ENCODE measurements at places on chromosomes 2 and 18.

- DNase-seq: no peak
Observed at GRCh38 chr2:61816480-61817355, 37.1 kb downstream of the FAM161A start.

- DNase-seq: no peak
Observed at GRCh38 chr2:169693360-169693759, 845 bp downstream of the CFAP210 start.

- no peak for DNase-seq
Observed at GRCh38 chr18:24840640-24841039, 380.2 kb downstream of the HRH4 start.

- no peak for DNase-seq
Observed at GRCh38 chr18:76977108-76977621, 154.8 kb downstream of the ZNF236 start.

GRCh38 chr18:5841518-5841917 lies 53.8 kb downstream of the TMEM200C start:
- no peak for DNase-seq

- no peak for DNase-seq
Observed at GRCh38 chr2:214591366-214591765, 180.5 kb downstream of the VWC2L start.

GRCh38 chr2:29196792-29197788 lies 81.9 kb downstream of the CLIP4 start:
- DNase-seq: no peak

- DNase-seq: no peak
Observed at GRCh38 chr2:113791697-113792590, 35.5 kb upstream of the SLC35F5 start.

GRCh38 chr18:36301884-36302283 lies 4.4 kb downstream of the FHOD3 start:
- DNase-seq: no peak

DNA sequence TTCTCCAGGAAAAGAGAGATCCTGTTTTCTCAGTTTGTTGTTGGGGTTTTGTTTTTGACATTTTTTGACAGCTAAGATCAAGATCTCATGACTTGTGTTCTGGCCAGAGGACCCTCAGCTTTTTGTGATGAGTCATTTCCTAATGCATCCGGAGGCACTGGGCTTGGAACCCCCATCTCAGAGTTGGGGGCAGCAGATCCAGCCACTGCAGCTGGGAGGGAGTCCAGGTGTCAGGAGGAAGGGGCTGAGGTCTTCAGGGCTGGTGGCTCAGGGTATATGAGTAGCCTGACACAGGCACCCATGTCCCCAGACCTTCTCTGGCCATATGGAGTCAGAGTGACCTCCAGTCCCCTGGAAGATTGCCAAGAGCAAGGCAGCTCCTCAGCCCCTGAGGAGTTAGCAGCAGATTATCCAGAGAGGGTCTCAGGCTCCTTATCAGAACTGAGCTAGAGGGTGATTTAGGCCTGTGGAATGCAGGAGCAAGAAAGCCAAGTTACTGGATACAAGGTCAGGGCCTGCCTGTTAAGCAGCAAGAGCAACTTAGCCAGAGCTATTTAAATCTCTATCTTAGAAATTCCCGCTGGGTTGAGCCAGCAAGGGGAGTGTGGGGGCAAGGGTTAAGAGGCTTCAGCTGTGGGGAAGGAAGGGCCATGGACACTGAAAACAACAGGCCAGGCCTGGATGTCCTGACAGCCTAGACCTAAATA lies 62.4 kb downstream of the TANC1 start:
- no peak for DNase-seq

- DNase-seq: no peak
Observed at GRCh38 chr18:10169064-10169562, 255.3 kb downstream of the VAPA start.

GRCh38 chr18:41731884-41732283 lies 223.2 kb upstream of the PIK3C3 start:
- DNase-seq: no peak

- peak; percentile 32 for DNase-seq
Observed at GRCh38 chr2:20181761-20182160, 43.2 kb downstream of the SDC1 start.

DNA sequence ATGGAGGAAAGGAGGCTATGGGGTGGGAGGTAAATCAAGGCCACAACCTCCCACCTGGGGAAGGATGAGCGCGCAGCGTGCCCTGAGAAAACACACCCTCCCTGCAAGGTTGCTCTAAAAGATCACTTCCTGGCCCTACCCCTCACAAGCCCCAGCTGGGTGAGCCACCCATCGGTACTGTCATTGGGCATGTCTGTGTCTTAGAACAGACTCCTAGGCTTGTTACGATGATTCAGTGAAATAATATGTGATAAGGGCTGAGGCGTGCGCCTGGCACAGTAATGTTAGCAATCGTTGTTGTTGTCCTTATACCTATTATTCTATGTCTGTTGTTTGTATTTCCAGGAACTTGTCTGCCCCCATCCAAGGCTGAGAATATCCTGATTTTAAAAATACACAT lies 175.1 kb downstream of the ZFP36L2 start:
- DNase-seq: peak; percentile 65

- no peak for DNase-seq
Observed at GRCh38 chr2:168246072-168246482, 1.3 kb downstream of the STK39 start.

GRCh38 chr2:235493775-235494715 lies at the start of gene AGAP1:
Gene AGAP1, plus strand, starts transcription at chr2:235494043.
- DNase-seq: peak; percentile 93

- DNase-seq: no peak
Observed at GRCh38 chr2:230711224-230711623, 1.4 kb upstream of the CAB39 start.

DNA sequence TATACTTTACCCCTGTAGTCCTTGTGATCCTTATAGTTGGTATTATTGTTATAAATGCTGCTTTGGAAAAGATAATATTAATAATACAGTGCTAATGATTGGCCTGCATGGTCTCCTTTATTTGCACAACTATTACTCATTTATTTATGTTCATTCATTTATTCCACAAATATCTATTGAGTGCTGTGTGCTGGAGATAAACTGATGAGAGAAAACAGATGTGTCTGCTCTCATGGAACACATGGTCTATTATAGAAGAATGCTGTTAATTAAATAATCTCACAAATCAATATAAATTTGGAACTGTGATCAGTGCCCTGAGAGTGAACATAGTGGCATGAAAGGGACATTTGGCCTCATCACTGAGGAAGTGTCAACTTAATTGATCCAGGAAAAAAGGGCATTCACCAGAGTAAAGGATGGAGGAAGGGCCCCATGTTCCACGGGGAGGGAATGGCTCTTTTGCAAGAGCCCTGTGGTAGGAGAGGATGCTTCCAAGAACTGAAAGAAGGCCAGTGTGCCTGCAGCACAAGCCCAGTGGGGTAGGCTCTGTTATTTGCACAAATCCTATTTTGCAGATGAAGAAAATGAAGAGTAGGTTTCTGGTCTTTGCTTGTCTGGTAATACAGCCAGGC lies 91.5 kb upstream of the STK39 start:
- DNase-seq: no peak

DNA sequence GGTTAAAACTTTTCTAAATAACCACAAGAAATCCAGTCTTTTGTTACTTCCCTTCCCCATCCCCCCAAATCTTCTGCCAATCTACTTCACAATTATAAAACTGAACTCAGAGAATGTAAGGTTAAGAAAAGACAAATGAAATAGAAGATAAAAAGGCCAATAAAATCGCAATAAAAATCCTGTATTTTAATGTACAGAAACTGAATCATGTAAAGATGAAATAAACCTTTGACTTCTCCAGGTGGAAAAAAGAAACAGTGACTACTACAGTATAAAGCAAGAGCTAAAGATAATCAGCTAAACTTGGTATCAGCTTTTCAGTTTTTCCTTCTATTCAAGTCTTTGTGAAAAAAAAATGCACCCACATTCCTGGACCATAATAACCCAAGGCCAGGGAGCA lies 1.7 kb downstream of the SYT4 start:
- DNase-seq: no peak

DNA sequence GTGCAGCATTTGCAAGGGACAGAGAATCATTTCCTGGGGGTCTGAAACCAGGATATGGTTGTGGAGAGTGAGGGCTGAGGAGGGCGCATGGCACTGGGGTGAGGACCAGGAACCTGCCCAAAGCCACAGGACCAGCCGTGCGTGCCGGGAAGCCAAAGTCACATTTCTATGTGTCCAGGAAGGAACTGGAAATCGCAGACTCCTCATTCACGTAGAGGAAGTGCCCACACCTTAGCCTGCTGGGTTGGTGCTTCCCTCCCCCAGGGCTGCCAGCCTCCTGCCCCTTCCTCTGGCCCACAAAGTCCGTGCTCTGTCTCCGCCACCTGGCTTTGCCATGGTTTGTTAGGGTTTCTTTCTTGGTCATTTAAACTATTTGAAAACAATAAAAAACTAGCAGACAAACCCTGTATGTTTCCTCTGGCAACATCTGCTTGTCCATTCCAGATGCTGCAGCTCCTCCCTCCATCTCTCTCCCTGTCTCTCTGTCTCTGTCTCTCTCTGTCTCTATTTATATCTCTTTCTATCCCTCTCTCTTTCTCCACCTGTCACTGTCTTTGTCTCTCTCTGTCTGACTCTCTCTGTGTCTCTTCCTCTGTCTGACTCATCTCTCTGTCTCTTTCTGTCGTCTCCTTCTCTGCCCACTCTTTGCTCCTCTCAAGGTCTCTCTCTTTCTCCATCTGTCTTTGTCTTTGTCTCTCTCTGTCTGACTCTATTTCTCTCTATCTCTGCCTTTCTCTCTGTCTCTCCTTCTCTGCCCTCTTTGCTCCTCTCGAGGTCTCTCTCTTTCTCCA lies 163.2 kb upstream of the TPO start:
- DNase-seq: no peak

DNA sequence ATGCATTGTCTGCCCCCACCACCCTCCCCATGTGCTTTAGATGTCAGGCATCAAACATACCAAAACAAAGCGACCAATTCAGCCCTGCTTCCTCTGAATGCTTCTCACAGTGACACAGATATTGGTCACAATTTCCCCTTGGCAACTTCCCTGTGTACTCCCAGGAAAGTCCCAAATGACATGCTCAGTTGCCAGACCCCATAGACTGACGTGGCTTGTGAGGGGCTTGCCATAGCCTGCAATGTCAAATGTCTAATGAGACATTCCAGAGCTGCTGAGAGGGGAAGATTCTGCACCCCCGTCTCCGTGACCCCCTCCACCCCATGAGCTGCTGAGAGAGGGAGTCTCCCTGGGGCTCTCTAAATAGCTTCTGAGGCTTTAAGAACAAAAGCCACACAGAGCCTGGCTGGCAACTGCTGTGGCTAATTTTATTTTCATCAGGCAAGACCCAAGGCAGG lies 47.3 kb downstream of the RFTN2 start:
- no peak for DNase-seq

GRCh38 chr2:176130147-176130956 lies 847 bp downstream of the HOXD8 start:
- DNase-seq: peak; percentile 76

GRCh38 chr2:208006833-208007232 lies 18.5 kb downstream of the PLEKHM3 start:
- DNase-seq: no peak

DNA sequence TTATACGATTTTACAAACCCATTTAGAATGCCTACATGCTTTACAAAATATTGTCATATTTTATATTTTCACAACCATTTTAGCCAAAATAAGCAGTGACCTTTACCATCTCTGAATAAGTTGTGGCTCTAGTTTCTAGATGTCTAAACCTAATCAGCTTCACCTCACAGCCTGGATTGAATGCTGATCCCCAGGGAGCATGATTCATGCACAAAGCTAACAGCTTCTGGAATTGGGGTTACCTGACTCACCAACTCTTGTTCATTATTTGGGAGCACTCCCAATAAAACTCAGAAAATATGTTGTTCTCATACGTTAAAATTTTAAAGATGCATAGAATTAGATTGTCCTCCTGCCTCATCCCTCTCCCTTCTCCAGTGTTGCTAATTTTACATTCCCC lies 611.7 kb upstream of the NETO1 start:
- no peak for DNase-seq

- DNase-seq: peak; percentile 60
Observed at GRCh38 chr2:3463186-3463835, 56.0 kb downstream of the ADI1 start.

Measured in suprapubic skin (tissue), 4 donors.